B cell (primary cell): ENCODE measurements at places on chromosomes 5 and 9. TPM values are rescaled to one million over a fixed set of nuclear protein-coding genes. Genes with fewer than 3 reads are reported as not detected.

- DNase-seq, result no peak
These were observed 941 bp downstream of the XPA start for GRCh38 chr9:97695995-97696802.

DNA sequence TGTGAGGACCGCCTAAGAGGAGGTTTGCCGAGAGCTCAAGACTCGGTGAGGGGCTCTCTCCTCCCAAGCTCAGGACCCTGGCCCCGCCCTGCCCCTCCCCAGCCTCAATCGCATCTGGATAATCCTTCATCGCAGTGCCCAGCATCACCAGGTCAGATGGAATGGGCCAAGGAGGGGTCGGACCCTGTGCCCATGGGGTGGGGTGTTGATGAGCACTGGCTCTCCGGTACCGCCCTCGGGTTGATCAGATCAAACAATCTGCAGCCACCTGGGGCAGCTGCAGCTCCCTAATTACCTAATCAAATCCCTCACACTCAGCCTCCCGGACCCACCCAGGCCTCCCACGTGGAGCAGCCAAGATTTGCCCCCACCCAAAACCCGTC lies 24.4 kb upstream of the TDRD7 start:
- no peak for DNase-seq

The CAMK4 gene
- total RNA-seq, result 4.8 and 5.2 TPM in 2 replicates

DNA sequence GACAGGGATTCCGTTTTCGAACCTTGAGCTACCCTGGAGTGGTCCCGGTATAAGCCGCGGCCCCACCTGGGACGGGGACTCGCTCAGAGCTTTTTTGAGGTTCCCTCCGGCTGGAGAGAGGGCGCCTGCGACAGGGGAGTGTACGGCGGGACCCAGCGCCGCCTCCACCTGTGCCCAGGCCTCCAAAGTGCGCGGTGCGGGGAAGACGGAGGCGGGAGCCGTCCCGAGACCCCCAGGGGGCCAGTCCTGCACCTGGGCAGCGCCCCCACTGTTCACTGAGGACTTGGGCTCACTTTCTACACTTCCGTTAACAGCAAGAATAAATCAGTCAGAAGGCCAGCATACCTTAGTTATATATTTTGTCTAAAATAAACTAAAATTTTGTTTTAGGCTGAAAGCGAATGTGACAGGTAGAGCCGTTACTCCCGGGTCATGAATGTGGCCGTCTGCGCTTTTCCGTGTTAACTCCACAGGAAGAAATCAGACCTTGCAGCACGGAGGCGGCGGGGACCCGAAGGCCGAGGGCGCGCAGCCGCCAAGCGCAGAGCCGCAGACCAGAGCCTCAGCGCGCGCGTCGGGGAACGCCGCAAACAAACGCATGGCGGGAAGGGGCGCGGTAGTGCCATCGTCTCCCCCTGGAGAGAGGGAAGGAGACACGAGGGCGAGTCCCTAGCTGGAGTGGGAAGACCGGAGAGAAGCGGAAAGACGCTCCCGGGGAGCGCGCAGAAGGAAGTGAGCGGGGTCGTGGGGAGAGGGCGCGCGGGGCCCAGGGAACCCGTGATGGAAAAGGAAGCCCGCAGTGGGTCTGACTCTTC lies 14.1 kb downstream of the TRIM7 start:
- DNase-seq, result peak; percentile 84

The ALDOB gene
- not detected in 2 replicates for total RNA-seq

DNA sequence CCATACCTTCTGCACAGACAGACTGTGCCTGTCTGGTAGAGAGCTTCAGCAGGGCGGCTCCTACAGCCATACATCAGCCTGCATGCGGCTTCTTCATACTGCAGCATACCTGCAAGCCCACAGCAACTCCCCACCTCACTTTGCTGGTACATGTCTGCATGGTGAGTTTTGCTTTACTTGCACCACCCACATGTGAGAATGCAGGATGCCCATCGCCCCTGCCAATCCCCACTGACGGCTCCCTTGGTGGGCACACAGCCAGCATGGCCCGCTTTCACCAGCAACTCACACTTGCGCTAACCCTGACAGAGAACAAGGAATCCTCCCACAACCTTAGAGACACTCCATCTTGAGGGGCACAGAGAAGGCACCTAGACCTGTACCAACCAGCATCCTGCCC lies 114.9 kb downstream of the DTWD2 start:
- DNase-seq, result no peak

DNA sequence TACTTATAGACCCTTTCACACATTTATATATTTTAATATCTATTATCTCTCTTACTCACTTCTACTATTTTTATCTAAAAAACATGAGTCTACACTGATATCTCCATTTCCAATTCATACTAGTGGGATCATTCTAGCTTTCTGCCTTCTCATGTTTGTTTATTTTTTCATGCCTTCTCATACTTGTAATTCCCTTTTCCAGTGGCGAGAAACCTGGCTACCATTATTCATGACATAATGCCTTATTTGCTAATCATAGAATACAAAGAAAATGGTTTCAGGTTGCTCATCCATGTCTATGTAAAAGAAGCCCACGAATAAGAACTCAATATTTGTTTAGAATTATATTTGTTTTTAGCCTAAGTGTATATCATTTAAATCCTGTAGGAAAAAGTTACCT lies 232.7 kb upstream of the ACTBL2 start:
- DNase-seq, result no peak

DNA sequence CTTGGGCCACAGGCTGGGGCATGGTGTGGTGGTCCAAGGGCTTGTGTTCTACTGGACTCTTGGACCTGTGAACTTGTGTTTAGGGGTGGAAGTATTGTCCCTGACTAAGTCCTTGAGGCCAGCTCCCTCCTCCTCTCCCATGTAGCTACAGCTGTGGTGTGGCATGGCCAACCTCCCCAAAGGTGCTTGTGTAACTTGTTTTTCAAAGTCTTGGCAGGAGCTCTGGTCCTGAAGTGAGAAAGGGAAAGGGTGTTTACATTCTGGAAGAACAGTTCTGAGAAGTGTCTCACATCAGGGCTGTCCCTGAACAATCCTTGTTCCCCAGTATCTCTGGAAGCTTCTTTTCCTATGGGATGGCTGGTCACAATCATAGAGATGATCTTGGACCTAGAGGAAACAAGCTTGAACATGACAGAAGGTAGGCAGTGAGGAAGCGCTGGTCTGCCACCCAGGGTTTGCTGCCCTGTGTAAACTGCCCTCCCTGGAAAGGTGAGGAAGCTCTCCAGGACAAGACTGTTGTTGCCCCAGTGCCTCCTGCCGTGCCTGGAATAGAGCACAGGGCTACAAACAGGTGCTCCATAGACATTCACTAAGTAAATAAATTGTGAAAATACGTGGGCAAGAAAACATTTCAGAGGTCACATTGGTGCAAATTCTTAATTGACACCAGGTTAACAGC lies 64.6 kb upstream of the KLF9 start:
- no peak for DNase-seq

DNA sequence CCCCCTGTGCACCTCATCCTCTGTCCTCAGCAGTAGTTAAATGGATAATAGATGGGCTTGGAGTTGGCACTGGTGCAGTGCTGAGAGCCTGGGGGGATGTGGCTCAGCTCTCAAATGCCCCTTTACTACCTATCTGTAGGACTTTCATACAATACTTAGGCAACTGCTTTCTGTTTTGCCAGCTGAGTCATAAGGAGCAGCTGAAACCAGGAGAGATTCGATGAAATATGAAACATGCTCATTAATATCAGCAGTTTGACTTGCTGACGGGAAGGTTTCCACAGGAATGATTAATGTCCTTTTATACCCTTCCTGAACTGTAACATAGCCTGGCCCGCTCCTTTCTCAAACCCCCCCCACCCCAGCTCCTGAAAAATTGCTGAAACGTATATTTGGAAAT lies 142.6 kb downstream of the SAXO1 start:
- DNase-seq, result no peak

DNA sequence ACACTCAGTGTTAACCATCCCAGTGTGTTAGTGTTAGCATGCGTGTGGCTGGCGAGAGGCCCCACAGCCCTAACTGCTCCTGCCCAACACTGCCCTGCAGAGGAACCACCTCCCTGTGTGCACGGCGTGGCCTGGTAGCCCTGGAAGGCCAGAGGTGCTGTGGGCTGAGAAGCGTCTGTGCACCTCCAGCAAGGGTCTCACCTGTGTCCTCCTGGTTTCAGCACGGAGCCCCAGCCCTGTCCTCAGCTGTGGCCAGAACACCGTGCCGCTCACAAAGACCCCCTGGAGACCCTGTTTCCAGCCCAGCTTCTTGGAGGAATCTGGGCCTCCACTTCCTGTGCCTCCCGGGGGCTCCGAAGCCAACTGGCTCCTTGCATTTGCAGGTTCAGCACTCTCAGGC lies 56.1 kb upstream of the NRARP start:
- no peak for DNase-seq
